ENCODE measurements at places on chromosomes 5 and 9. TPM values are rescaled to one million over a fixed set of nuclear protein-coding genes. Genes with fewer than 3 reads are reported as not detected.
A peak's percentile ranks its signal among the peaks of the same experiment; 100 is the strongest.

DNA sequence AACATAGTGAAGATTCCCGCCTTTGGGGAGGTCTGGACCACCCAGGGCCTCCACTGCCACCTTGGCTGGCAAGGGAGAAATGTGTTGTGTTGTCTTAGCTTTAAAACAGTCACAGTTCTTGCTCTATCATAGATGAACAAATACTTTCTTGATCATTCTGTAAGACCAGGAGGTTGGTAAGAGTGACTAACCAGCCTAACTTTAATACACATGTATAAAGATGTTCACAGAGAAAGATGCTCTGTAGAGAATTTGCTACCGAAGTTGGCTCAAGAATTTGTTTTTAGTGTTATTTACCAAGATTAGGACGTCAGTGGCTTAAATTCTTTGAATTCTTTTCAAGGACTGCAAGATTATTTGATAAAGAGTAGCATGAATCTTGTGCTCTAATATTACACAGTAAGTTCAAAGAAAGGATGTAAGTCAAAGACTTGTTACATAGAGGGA lies 28.4 kb downstream of the GLRX start:
- H3K27ac ChIP-seq = no peak overlapping the region
- no peaks in the 10 kb centered on the region for H3K27me3 ChIP-seq
- DNase-seq = no peak
- H3K36me3 ChIP-seq = no peaks in the 10 kb centered on the region
- H3K4me3 ChIP-seq = no peak overlapping the region
- H3K4me1 ChIP-seq = peaks cover 8% of the 10 kb centered on the region

GRCh38 chr9:91417602-91418214 lies 5.9 kb downstream of the NFIL3 start:
- no peaks in the 10 kb centered on the region for H3K27me3 ChIP-seq
- no peak for DNase-seq
- no peak overlapping the region for H3K4me3 ChIP-seq
- H3K36me3 ChIP-seq = no peaks in the 10 kb centered on the region
- H3K4me1 ChIP-seq = peaks cover 92% of the 10 kb centered on the region

GRCh38 chr5:166062094-166062493 lies 2229.4 kb upstream of the WWC1 start:
- DNase-seq = no peak
- H3K4me1 ChIP-seq = no peaks in the 10 kb centered on the region
- no peaks in the 10 kb centered on the region for H3K36me3 ChIP-seq
- no peak overlapping the region for H3K27ac ChIP-seq
- H3K4me3 ChIP-seq = no peak overlapping the region

GRCh38 chr9:126609191-126609590 lies 4.5 kb upstream of the LMX1B start:
- H3K4me3 ChIP-seq = no peak overlapping the region
- no peaks in the 10 kb centered on the region for H3K36me3 ChIP-seq
- H3K27ac ChIP-seq = no peak overlapping the region
- H3K27me3 ChIP-seq = peaks cover 80% of the 10 kb centered on the region

DNA sequence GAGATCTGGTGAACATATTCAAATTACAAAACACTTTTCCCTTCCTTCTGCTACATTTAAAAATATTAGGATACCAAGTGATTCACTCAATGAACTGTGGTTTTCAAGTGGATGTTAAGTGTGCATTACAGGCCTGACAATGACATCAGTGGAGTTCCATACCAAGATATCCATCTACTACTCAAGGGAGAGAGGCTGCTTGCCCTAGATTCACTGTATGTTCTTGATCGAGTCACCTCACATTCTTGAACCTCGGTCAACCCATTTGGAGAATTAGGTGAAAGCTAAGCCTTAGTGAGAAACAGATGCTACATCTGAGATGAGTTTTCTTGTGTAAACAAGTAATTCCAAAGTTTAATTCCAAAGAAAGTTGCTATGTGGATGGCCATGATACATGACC lies 142.2 kb downstream of the FGF10 start:
- H3K4me3 ChIP-seq = no peak overlapping the region
- no peaks in the 10 kb centered on the region for H3K36me3 ChIP-seq
- no peak for DNase-seq
- no peaks in the 10 kb centered on the region for H3K4me1 ChIP-seq
- no peaks in the 10 kb centered on the region for H3K27me3 ChIP-seq

GRCh38 chr9:33315371-33315770 lies 25.1 kb downstream of the NFX1 start:
- H3K36me3 ChIP-seq = peaks cover 99% of the 10 kb centered on the region
- no peak for DNase-seq
- H3K4me1 ChIP-seq = no peaks in the 10 kb centered on the region
- H3K4me3 ChIP-seq = no peak overlapping the region
- H3K27me3 ChIP-seq = no peaks in the 10 kb centered on the region

GRCh38 chr9:133571896-133572595 lies 37.1 kb downstream of the FAM163B start:
- no peak for DNase-seq
- no peak overlapping the region for H3K27ac ChIP-seq
- no peaks in the 10 kb centered on the region for H3K36me3 ChIP-seq
- H3K4me3 ChIP-seq = no peak overlapping the region
- H3K27me3 ChIP-seq = peaks cover 5% of the 10 kb centered on the region
- H3K4me1 ChIP-seq = peaks cover 7% of the 10 kb centered on the region

DNA sequence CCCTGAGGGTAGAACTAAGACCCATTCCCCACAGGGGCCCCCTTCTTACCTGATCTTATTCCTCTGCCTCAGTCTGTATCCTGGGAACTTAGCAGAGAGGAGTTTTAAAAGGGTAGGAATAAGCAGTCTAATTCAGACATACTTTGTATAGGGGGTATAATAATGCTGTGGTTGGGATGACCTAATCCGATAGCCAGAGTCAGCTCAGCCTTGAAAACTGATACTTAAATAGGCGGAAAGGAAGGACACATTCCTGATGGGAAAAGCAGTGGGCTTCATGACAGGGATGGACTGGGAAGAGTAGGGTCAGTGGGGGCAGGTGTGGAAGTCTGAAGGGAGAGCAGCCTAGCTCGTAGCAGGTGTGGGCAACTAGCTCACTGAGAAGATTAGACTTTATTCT lies 52.2 kb upstream of the TESK1 start:
- H3K27ac ChIP-seq = no peak overlapping the region
- peaks cover 41% of the 10 kb centered on the region for H3K36me3 ChIP-seq

DNA sequence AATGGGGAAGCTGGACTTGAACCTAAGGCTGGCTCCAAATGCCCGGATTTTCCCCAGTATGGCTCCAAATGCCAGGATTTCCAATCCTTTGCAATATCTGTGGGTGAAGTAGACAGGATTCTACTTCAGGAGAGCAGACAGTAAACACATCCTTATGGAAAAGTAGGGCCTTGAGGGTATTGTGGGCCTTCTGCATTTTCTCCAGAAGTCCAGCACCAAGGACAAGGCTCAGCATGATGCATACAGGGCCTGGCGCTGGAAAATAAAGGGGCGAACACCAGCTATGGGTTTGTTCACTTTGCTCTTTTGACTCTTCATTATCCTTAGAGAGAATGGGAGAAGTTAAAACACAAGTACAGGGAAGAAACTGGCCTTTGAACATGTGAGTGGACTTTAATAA lies 347.5 kb downstream of the SEMA5A start:
- DNase-seq = no peak
- H3K4me3 ChIP-seq = no peak overlapping the region
- H3K36me3 ChIP-seq = no peaks in the 10 kb centered on the region
- H3K27me3 ChIP-seq = no peaks in the 10 kb centered on the region
- no peaks in the 10 kb centered on the region for H3K4me1 ChIP-seq
- no peak overlapping the region for H3K27ac ChIP-seq

- no peaks in the 10 kb centered on the region for H3K27me3 ChIP-seq
- peak overlapping the region; percentile 58 for H3K27ac ChIP-seq
- no peak for DNase-seq
- no peaks in the 10 kb centered on the region for H3K36me3 ChIP-seq
Measured at GRCh38 chr5:150057996-150058395, 28.4 kb downstream of the CSF1R start.

- no peak overlapping the region for H3K4me3 ChIP-seq
- H3K36me3 ChIP-seq = no peaks in the 10 kb centered on the region
- no peak for DNase-seq
- no peaks in the 10 kb centered on the region for H3K4me1 ChIP-seq
- H3K27ac ChIP-seq = no peak overlapping the region
Measured at GRCh38 chr5:123170816-123171215, 81.8 kb downstream of the PRDM6 start.

DNA sequence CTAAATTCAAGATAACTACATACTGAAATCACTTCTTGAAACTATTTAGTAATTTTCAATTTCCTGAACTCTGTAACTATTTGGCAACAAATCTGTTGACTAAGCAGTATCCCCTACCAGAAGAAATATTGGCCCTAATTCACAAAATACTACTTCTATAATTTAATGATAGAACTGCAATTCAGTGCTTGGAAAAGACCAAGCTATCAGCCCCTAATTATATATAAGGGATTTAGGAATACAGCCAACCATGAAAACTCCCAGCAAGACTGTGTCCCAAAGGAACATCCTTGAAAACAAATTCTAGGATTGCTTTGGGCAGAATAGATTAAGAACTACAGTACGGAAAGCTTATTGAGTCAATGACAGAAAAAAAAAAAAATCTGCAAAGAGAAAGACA lies 169.2 kb downstream of the RAB3C start:
- no peaks in the 10 kb centered on the region for H3K4me1 ChIP-seq
- no peak overlapping the region for H3K27ac ChIP-seq
- DNase-seq = no peak

- H3K36me3 ChIP-seq = peaks cover 10% of the 10 kb centered on the region
- H3K27ac ChIP-seq = no peak overlapping the region
- peaks cover 31% of the 10 kb centered on the region for H3K4me1 ChIP-seq
- H3K4me3 ChIP-seq = no peak overlapping the region
- no peak for DNase-seq
Measured at GRCh38 chr5:102867992-102868662, 113.0 kb downstream of the PAM start.

DNA sequence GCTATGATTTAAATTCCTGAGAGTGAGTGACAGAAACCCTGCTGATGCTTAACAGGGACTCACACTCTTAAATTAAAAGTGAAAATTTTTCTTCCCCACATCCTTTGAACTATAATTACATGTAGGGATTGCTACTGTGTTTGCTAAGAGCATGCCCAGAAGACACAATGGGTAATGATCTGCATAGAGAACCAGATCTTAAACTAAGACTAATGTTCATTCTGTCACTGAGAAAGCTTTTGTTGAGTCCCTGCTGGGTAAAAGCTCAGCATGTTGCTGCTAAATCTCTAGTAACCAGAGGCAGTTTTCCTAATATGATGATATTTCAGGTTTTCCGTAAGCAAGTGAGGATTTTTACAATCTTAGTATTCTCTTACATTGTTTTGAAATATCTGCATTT lies 424.8 kb upstream of the SMC2 start:
- H3K27ac ChIP-seq = no peak overlapping the region
- H3K4me3 ChIP-seq = no peak overlapping the region
- H3K36me3 ChIP-seq = no peaks in the 10 kb centered on the region
- H3K27me3 ChIP-seq = no peaks in the 10 kb centered on the region
- no peak for DNase-seq

GRCh38 chr5:115389034-115389798 lies 92.8 kb upstream of the CCDC112 start:
- no peak overlapping the region for H3K4me3 ChIP-seq
- no peaks in the 10 kb centered on the region for H3K4me1 ChIP-seq
- no peak for DNase-seq
- H3K36me3 ChIP-seq = no peaks in the 10 kb centered on the region
- H3K27ac ChIP-seq = no peak overlapping the region
- no peaks in the 10 kb centered on the region for H3K27me3 ChIP-seq

DNA sequence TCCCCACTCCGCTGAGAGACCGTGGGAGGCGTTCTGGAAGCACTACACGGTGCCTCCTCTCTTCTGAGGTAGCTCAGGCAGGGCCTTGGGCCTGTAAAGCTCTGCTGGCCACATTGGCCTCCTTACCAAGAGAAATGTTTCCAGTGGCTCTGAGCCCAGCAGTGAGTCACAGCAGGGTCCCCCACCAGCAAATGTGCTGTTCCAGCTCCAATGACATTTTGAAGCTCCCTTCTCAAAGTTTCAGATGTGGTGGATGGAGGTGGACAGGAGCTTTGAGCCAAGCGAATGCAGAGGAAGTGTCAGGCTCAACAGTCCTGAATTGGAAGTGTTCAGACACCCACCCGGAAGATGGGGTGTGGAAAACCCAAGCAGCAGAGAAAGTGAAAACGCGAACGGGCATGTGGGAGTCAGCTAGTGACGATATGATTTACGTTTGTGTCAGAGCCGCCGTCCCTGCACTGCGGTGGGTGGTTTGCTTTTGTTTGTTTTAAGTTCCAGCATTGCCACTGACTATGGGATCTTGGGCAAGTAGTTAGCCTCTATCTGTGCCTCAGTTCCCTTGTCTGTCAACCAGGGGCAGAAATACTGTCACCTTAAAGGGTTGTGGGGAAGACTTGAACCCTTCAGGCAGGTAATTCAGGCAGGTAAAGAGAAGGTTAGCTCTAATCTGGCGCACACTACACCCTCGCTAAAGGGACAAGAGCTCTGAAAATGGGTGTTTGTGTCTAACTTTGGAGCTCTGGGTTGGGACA lies 38.2 kb downstream of the C5orf15 start:
- DNase-seq = no peak
- no peaks in the 10 kb centered on the region for H3K4me1 ChIP-seq
- H3K27ac ChIP-seq = no peak overlapping the region

- H3K4me1 ChIP-seq = no peaks in the 10 kb centered on the region
- no peak for DNase-seq
- no peaks in the 10 kb centered on the region for H3K27me3 ChIP-seq
- no peak overlapping the region for H3K27ac ChIP-seq
- H3K36me3 ChIP-seq = peaks cover 93% of the 10 kb centered on the region
Measured at GRCh38 chr5:179876610-179876952, 18.0 kb upstream of the MRNIP start.

- peaks cover 5% of the 10 kb centered on the region for H3K4me1 ChIP-seq
- no peak overlapping the region for H3K4me3 ChIP-seq
- H3K27ac ChIP-seq = no peak overlapping the region
- H3K27me3 ChIP-seq = peaks cover 55% of the 10 kb centered on the region
Measured at GRCh38 chr5:176738637-176739250, 71.6 kb upstream of the UNC5A start.

The JAKMIP2 gene
- 0.73 TPM for total RNA-seq

The EQTN gene
- 0.29 TPM for total RNA-seq

The ARHGEF37 gene
- total RNA-seq = 7.3 TPM

The UGT3A2 gene
- total RNA-seq = not detected

The PALM2AKAP2 gene
- 22.9 TPM for total RNA-seq

The PRR16 gene
- total RNA-seq = 4.9 TPM

The PCDHGA2 gene
- 3.6 TPM for total RNA-seq

The PSAT1 gene
- total RNA-seq = 15.9 TPM

The GABRA1 gene
- total RNA-seq = not detected

The IFNA2 gene
- not detected for total RNA-seq

The SPAG8 gene
- 1.8 TPM for total RNA-seq

The PCDHB14 gene
- total RNA-seq = 2.6 TPM

The KIF2A gene
- total RNA-seq = 28.1 TPM

The IRGM gene
- not detected for total RNA-seq

The CENPP gene
- total RNA-seq = 5.0 TPM

Data from left lung (tissue), 14 donors.